ENCODE measurements at places on chromosomes 12 and 14.

- DNase-seq = no peak
Observed at GRCh38 chr14:96671218-96671617, 126.0 kb upstream of the VRK1 start.

DNA sequence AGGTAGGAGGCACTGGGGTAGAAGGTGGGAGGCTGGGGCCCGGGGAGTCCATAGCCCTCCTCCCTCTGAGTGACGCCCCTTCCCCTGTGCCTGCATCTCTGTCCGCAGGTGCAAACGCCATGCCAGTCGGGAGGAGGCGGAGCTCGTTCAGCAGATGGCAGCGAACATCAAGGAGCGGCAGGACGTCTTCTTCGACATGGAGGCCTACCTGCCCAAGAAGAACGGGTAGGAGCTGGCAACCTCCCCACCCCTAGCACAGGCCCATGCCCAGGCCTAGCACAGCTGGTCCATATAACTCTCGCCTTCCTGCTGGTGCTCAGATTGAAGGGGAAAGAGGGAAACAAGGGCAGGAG, 35.6 kb downstream of the TMEM120B start:
- DNase-seq = no peak

- no peak for DNase-seq
Observed at GRCh38 chr12:93176610-93177126, 201.1 kb upstream of the NUDT4 start.

- DNase-seq = no peak
Observed at GRCh38 chr14:104929268-104930230, 4.9 kb downstream of the PLD4 start.

GRCh38 chr12:53505086-53505485, 2.2 kb downstream of the NPFF start:
- no peak for DNase-seq

DNA sequence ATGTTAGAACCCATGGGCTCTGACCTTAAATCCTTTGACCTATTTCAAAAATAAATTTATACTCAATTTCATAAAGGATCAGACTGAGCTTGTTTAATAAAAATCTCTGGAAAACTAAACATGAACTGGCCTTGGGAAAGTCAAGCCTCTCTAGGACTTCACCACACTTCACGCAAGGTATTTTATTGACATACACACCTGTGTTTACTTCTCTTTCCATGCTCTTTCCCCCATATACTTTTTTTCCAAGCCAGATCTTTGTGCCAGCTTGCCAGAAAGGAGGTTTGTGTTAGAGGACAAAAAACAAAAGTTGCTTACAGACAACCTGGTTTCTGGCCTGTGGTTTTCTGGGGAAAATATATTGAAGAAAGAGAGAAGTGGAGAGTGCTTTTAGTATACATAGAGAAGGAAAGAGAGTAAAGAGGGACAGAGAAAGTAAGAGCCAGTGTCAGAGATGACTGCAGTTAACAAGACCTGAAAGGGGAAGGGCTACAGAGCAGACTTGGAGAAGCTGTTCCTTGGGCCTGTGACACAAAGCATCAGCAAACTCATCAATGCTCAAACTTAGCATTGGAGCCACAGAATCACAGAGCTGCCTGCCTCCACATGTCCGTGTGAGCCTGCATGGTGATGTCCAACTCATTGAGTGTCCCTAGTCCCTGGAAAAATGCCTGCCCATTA, 77.3 kb upstream of the TMTC2 start:
- DNase-seq = no peak

DNA sequence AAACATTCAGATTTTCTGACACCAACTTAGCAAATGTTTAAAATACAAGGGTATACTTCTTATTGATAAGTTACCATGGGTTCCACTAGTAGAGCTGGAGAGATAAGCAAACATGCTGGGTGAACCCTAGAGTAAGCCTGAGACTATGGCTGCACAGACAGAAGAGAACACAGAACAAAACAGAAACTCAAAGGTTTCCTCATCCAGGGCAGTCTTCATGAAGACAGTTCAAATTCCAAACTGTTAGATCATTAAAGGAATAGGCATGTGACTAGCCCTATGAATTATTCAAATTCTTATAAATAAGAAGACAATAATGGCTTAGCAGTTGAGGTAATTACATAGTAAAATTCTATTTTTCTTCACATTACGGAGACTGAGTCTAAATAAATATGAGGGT, 28.1 kb downstream of the BTBD7 start:
- no peak for DNase-seq

- peak; percentile 9 for DNase-seq
Observed at GRCh38 chr14:38873941-38874612, 229.0 kb downstream of the SEC23A start.

DNA sequence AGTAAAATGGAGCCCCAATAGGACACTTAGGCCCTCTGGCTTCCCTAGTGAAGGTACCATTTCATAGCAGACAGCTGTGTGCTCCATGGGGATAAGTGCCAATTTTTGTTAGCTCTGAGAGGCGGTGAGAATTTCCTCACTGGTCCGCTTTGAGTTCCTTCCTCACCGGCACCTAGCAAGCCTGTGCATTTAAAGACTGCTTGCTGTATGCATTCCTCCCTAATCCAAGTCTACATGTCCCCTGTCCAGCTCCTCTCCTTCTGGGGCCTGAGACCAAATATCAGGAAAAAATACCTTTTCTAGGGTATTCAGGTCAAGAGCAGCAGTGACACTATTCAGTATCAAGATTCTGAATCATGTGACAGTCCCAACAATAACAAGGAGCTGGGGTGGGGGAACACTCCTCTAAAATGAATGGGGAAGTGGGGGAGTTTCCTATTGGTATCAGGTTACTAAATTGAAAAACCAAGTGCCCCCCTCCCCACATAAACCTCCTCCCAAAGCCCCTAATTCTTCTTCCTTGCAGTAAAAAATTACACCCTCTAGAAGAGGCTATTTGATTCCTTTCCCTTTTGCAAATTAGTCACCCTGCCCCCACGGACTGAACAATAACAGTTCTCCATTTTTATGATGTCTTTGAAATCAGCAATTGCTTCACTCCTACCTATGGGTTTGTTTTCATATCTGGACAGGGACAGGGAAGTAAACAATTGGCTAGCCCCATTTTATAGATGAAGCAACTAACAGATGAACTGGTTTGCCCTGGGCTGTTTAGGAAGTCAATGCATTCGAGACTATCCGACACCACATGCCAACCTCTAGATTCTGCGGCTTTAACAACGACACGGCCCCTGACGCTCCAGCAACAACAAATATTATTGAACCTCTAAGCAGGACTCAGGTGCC, 28.9 kb downstream of the BCL11B start:
- DNase-seq = no peak

DNA sequence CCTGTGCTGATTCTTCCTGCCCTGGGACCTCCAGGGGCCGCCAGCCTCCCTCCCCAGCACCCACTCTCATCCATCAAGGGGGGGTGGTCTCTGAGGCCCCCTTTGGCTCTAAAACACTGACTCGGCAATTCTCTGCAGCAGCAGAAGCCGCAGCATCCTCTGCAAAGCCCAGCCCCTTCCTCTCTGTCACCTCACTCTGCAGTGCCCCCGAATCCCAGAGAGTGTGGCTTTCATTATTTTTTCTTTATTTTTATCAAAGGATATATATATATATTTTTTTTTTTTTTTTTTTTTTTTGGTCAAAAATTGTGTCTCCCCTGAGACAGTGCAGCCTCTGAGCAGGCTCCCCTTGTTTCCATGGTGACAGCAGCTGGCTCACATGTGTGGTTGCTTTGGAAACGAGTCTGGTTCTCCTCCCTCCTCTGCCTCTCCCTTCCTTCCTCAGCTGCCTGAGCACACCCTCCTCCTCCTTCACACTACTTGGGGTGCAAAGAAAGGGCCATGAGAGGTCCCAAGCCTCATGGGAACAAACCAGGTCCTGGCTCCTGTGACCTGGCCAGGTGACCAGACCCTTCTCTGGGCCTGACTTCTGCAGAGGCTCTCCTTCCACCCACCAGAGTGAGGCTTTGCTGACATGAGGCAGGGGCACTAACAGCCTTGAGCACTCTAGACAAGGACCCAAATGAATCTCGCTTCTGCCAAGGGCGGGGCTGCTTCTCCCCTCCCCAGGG, 100.5 kb downstream of the LRRC74A start:
- peak; percentile 39 for DNase-seq

- DNase-seq = no peak
Observed at GRCh38 chr14:102523569-102524450, 14.2 kb upstream of the ANKRD9 start.

GRCh38 chr12:110622582-110622981, 8.7 kb downstream of the TCTN1 start:
- no peak for DNase-seq

- DNase-seq = peak; percentile 35
Observed at GRCh38 chr12:119902084-119902509, 25.0 kb upstream of the CIT start.

- no peak for DNase-seq
Observed at GRCh38 chr12:102955926-102956737, 1.3 kb upstream of the ASCL1 start.

DNA sequence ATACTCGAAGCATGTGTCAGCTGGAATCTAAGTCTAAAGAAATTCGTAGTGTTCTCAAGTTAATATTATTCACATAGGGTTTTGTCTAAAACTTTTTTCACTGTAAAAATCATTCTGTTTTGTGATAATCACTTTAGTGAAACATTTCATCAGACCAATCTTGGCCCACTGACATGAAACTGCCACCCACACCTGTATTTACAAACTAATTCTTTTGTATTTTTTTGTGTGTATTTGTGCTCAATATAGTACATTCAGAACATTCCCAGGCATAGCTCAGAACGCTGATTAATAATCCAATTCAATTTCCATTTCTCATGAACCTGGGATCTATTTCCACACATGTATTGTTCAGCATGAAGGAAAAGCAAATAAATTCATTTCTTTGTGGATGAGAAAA, 191.7 kb downstream of the RASSF9 start:
- DNase-seq = no peak

DNA sequence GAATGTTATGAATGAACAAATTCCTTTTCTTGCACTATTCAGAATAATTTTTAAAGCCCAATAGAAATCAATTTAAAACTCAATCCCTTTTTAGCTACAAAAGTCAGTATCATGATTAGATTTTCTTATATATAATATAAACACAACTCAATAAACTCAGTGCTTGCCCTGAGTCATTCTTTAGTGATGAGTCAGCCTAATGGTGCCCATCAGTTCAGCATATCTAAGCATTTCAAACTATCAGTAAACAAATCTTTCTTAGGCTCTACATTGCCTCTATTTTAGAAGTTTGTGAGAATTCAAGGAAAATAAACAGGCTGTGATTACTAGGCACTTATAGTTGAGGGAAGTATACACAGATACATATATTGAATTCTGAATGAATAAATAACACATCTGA, 179.6 kb downstream of the NELL2 start:
- DNase-seq = no peak

GRCh38 chr12:46264057-46264456, 4.8 kb downstream of the SLC38A1 start:
- DNase-seq = no peak

- DNase-seq = no peak
Observed at GRCh38 chr12:60308366-60308991, 712.6 kb downstream of the SLC16A7 start.

DNA sequence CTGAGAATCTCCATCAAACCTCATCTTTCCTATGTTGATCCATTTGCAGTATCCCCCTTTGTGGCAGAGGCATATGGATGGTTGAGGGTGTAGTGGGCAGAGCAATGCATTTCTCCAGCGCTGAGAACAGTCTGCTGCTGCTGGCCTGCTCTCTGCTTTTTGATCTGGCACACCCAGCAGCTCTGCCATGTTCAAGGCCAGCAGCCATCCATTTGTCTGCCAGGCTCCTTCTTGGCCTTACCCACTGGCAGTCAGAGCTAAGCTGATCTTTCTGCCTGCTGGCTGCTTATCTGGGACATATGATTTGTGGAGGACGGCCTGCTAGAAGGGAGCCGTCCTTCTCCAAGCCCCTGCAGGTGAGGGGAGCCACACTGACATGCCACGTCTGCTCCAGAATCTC, 17.0 kb downstream of the NPC2 start:
- DNase-seq = no peak

DNA sequence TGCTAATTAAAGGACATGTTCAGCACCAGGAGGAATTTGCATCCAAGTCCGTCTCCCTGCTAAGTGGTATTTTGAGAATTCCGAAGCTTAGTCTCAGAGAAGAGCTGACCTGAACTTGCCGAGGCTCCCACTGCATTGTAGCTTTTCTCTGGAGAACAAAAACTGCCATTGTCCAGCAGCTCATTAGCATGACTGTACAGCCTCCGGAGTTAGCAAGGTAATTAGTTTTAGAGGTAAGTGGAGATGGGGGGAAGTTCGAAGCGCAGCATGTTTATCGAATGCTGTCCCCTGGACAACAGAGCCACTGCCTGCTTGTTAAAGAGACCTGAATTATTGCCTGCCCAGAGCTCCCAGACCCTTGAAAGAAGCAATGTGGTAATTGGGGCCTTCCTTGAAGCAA, 160.3 kb upstream of the PELI2 start:
- DNase-seq = no peak

DNA sequence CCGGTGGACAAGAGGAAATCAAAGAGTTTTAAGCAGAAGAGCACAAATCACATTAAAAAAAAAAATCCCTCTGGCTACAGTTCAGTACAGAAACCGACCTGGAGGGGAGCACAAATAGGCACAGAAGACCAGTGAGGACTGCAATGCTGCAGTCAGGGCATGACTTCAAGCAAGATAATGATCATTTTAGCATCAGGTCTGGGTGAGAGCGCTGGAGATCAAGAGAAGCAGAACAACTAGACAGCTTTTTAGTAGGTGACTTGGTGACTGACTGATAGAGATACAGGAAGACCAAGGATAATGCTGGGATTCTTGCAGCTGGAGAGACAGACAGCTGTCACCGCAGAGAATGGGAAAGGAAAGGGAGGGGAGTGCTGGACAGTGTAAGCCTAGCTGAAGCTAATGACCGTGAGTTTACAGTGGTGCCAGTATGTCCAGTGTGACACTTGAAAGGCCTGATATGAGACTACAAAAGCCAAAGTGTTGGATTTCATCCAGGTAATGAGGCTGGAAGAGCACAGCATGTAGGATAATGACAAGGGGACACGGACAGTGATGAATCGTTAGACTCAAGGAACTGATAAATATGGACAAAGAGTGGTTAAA, 5.6 kb downstream of the NFYB start:
- DNase-seq = no peak

DNA sequence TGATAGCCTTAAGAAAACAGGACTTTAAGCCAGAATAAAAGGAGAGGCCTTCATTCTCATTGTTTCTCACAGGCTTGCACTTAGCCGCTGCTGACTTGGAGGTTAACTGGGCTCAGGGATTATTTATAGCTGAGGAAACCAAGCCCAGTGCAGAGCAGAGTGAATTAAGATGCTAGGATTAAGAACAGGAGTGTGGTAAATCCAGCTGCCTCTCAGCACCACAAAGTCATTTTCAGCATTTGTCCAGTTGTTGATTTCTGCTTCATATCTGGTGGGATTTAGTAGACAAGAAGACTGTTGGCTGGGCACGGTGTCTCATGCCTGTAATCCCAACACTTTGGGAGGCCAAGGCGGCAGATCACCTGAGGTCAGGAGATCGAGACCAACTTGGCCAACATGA, 14.3 kb upstream of the KRT73 start:
- DNase-seq = no peak

DNA sequence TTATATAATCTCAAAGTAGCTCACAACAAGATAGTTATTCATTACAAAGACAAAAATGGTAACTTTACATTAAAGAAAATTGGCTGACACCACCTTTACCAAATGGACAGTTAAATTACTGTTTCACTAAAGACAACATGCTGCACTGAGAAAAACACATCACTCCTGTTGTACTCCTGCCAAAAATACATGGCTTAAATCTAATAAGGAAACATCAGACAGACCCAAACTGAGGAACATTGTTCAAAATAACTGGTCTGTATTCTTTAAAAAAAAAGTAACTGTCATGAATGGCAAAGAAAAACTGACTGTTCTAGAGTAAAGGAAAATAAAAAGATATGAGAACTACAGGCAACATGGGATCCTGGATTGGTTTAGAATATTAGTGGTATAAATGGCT, 151.3 kb upstream of the DCN start:
- DNase-seq = no peak

Data from MM.1S (cell line).